Activated naive CD8-positive, alpha-beta T cell treated with anti-CD3 and anti-CD28 coated beads, Interleukin-2, amount 50 U/mL, for 24 hours (primary cell): ENCODE measurements at places on chromosomes 2 and 18.
A peak's percentile ranks its signal among the peaks of the same experiment; 100 is the strongest.

- DNase-seq, result no peak
These were observed 193.5 kb downstream of the MYO3B start for GRCh38 chr2:170371231-170371998.

DNA sequence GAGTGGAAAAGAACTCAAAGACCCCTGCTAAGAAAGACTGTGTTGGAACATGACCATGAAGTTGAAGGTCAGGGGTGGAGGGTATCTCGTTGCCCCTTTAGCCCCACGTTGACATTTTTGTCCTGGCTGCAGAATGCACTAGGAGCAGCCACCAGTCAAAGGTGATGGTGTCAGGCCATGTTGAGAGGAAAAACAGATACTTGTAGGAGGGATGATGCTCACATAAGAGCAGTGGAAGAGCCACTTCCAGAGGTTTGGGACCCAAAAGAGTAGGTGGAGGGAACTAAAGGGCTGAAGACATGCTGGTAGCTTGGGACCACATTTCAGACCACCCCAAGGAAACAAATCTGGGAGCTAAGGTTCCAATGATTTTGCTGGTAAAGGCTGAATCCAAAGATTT is 159.0 kb downstream of the MYO3B start:
- DNase-seq, result no peak

DNA sequence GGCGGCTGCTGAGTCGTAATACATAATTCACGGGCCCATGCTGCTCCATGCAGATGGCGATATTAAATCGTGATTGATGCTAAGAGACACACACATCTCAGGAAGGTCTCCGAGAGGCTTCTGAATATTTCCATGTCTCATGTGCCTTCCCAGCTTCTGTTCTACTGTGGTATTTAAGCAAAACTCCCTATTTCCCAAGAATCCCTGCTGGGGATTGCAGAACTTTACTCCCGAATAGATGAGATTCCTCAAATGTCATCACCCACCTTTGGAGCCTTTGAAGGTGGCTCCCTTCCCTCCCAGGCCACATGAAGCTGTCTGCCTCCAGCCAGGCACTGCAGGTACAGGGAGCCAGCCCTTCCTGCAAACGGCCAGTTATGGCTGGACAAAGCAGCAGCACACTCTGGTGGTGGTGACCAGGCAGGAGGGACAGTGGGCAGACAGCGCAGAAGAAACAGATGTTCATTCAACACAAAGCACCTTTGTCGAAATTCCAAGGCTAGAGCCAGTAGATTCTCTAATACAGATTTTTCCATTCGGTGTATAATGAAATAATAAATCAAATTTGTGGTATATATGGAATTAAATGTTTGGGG is 14.1 kb downstream of the NRP2 start:
- no peak for DNase-seq

GRCh38 chr18:49071778-49072177 is 121.0 kb upstream of the SMAD7 start:
- no peak for DNase-seq

- DNase-seq, result no peak
These were observed 115.5 kb downstream of the KCTD1 start for GRCh38 chr18:26432651-26433424.

DNA sequence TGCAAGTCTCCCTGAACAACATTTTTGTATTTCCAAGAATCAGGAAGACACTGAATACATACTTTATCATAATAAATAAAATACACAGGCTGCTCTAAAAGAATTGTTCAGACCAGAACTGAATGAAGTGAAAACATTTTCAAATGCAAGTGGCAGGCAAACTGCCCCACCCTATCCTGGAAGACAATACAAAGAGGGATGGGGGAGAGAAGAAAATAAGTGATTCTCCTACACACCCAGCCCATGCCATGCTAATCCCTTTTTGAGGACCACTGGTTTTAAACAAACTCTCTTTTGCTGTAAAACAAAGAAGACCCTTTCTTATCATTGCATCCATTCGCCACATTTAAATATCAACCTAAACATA is 95.6 kb downstream of the PID1 start:
- DNase-seq, result no peak

DNA sequence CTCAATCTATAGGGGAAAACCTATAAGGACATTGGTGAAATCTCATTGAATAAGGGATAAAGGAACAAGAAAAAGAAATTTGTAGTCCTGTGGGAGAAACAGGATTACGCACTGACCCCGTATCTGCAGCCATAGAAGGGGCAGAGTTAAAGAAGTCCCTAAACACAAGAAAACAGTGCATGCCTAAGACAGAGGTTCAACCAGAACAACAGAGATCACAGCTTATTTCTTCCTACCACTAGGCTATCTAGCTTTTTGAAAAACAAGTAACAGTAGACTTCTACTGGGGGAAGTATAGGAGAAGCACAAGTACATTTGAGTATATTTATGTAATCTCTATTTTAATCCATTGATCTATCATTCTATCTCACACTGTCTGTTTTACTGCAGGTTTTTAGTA is 485.2 kb upstream of the REG3G start:
- no peak for DNase-seq

DNA sequence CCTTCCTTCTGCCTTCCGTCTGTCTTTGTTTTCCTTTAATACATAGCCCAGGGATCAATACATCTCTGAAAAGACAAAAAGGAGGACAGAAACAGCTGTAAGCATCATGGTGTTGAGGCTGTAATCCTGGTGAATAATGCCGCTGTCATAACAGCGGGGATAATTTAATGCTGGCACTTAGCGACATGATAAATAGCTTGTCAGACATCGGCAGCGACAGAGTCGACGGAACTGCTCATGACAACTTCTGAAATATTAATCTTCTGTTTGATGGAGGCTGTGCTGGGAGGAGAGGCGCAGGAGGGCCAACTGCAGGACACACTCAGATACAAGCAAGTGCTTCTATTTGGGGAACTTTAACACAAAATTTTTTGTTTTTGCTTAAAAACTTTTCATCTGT is 602.2 kb downstream of the GALR1 start:
- DNase-seq, result no peak

- no peak for DNase-seq
These were observed 142.4 kb downstream of the DDX1 start for GRCh38 chr2:15733867-15734673.

- DNase-seq, result no peak
These were observed 33.9 kb downstream of the SOWAHC start for GRCh38 chr2:109648041-109648527.

- DNase-seq, result no peak
These were observed 42.5 kb downstream of the TEX44 start for GRCh38 chr2:231634951-231635875.

- no peak for DNase-seq
These were observed 8.2 kb upstream of the RNU2-63P start for GRCh38 chr2:88024509-88024908.

DNA sequence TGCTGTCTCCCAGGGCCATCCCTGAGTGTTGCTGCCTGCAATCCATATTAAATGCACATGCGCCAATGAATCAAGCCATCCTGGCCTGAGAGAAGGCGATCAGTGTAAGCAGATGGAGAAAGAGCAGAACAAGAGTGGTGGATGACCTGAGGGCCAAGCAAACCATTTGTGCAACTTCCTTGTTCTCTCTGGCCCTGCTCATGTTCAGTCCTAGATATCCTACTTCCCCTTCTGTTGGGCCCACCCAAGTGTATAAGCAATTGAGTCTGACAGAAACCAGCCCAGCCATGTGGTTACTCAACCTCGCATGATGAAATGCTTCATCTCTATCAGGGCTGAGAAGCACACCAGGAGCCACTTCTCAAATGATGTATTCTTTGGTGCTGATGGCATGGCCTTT is 383.1 kb upstream of the ID2 start:
- DNase-seq, result no peak

DNA sequence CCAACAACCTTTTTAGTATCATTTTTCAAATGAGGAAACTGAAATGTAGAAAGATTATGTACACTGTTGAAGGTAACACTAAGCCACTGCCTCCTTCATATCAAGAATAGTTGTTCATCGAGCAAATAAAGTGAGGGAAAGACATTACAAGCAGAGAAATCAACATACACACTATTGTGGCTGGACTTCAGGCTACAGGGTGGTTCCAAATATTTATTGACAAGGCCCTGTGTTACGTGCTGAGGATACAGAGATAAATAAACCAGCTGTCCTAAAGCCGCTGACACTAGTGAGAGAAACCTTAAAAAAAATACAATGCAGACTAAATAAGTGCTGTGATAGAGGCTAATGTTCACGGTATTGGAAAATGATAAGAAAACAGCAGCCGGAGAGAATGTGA is 1.9 kb upstream of the LNPK start:
- DNase-seq, result no peak

DNA sequence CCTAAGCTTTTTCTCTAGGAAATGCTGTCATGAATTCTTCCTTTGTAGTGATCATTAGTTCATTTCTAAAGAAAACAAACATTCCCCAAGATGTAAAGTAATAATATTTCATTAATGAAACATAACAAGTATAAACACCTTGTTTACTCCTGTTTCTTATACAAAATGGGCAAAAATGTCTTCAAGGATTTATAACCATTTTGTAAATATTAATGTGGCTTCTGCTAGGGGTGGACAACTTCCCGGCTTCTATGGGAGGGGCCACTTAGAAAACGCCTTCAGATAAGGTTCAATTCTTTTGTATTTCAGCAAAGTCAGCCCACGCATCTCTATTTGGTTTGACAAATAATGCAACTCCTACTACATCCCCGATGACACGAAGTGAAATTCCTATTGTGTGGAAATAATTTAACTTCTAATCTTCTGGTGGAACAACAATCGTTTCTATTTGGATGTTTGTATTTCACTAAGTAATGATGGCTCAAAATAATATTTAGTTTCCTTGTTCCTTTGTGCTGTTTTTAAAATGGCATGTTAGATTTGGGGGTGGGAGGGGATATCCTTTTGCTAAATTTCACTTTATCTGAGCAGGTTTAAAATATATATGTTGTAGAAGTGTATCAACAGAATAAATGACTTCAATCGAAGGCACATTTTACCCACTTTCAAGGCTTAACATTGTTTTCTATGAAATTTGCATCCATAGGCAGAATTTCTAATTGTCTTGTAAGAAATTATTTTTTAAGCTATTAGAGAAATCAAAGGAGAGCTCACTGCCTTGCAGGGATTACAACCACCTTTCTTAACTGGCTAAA is 14.7 kb upstream of the HOXD1 start:
- no peak for DNase-seq

DNA sequence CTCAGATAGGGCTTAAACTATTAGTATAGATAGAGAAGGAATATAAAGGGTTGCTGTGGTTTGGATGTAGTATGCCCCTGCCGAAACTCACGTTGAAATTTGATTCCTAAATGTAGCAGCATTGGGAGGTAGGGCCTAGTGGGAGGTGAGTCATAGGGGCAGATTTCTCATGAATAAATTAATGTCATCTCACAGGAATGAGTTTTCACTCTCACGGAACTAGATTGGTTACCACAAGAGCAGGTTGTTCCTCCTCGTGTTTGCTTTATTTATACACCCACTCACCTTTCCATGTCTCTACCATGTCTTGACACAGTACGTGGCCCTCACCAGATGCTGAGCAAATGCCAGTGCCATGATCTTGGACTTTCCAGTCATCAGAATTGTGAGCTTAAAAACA is 218.2 kb downstream of the RBM43 start:
- no peak for DNase-seq

DNA sequence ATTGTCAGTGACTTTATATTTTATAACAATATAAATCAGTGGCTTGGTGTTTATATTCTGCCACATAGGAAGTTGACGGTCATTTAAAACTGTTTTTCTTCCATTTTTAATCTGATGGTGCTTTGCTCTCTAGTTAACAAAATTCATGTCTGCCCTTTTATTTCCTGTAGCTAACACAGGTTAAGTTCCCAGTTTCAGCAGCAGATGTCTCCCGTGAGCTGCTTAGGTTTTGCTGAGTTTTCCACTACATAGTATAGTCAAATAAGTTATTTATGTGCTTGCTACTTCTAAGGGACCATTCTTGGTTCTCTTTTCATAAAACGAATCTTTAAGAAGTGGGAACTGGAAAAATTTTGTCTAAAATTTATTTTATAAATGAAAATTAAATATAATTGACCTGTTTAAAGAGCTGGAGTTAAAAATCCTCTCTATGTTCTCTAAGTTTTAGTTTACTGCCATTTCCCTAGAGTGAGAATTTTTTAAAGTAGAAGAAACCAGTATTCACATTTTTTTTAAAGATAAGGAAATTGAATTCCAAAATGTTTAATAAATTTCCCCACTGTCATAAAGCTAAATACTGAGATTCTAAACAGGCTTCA is 20.6 kb downstream of the HTR2B start:
- peak; percentile 53 for DNase-seq

GRCh38 chr18:34207344-34207851 is 17.3 kb downstream of the NOL4 start:
- no peak for DNase-seq

DNA sequence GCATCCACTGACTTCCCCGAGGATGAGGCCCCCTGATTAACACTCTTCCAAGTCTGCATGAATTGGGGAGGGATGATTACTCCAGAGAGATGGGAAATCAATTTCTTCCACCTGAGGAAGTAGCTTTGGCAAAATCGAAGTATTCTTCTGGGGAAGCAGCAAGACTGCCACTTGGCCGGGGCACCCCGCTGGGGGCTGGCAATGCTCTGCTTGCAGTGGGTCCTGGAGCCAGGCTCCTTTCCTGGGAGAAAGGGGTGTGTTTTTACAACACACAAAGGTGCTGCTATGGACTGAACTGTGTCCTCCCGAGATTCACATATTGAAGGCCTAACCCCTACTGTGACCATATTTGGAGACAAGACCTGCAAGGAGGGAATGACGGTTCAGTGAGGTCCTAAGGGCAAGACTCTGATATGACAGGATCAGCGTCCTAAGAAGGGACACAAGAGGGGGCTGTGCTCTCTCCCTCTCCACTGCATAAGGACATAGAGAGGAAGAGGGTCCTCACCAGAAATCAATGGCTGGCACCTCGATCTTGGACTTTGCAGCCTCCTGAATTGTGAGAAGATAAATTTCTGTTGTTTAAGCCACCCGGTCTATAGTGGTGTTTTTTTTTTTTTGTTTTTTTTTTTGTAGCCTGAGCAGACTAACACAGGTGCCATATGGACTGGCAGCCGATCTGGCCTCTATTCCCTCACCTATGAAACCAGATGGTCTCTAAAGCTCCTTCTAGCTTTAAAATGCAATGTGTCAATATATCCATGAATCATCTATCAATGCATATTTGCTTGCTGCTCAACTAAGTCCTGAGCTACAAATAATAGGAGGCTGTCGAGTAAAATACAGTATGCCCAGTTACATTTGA is 3.6 kb upstream of the SMARCAL1 start:
- DNase-seq, result no peak
